ENCODE measurements at places on chromosomes 16 and 17. TPM values are rescaled to one million over a fixed set of nuclear protein-coding genes. Genes with fewer than 3 reads are reported as not detected.

GRCh38 chr17:64736804-64737492, 74.8 kb upstream of the SMURF2 start:
- H3K27ac ChIP-seq = no peak overlapping the region
- H3K27me3 ChIP-seq = no peaks in the 10 kb centered on the region
- H3K4me3 ChIP-seq = no peak overlapping the region
- no peaks in the 10 kb centered on the region for H3K36me3 ChIP-seq
- peak; percentile 54 for DNase-seq

DNA sequence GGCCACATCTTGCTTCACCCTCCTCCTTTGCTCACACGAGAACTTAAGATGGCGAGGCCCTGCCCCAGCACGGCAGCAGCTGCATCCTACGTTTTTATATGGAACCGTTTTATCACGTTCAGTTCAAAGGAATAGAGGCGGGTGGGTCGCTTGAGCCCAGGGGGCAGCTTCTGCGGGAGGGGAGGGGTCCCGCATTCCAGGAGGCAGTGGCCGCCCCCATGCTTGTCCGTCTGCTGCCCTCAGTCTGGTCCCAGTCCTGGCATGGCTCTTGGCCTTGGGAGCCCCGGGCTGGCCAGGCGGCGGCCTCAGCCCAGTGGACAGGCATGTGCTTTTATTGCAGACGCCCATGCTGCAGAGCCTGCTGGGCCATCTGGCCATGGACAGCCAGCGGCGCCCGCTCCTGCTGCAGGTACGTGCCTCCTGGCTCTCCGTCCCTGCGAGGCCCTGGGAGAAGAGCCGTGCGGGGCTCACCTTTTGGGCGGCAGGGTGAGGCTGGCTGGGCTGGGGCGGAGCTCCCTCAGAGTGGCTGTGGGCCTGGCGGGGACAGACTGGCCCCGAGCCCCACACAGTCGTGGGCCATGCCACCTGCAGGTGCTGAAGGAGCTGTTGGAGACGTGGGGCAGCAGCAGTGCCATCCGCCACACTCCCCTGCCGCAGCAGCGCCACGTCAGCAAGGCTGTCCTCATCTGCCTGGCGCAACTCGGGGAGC, 6.8 kb downstream of the TELO2 start:
- H3K27me3 ChIP-seq = no peaks in the 10 kb centered on the region
- peaks cover under 1% of the 10 kb centered on the region for H3K4me1 ChIP-seq
- no peak for DNase-seq
- H3K4me3 ChIP-seq = no peak overlapping the region
- H3K27ac ChIP-seq = no peak overlapping the region
- peaks cover 5% of the 10 kb centered on the region for H3K36me3 ChIP-seq

Gene OR3A3
- not detected for total RNA-seq

Gene WNT9B
- total RNA-seq = not detected

DNA sequence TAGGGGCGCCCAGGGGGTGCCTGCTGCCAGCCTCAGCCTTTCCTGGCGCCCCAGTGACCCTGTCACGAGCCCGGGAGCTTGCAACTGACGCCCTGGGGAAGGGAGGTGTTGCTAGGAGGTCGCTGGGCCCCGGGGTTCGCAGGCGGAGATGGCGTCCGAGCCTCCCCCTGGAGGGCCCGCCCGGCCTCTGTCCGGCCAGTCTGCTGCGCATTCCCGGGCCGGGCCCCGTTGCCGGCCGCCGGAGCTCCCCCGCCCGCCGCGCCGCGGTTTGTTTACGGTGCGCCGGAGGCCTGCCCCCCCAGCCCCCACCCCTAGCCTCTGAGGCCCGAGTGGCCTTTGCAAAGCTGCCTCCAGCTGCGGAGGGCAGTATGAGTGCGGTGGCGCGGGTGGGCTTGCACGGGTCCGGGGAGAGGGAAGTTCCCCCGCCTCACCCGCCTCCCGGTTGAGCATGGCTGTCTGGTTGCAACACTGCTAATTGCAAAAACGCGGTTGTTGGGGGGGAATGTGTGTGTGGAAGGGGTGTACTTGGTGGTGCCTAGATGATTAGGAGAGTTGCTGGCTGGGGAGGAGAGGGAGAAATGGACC, 514 bp downstream of the THRA start:
- DNase-seq = peak; percentile 64
- H3K27me3 ChIP-seq = no peaks in the 10 kb centered on the region
- peaks cover 46% of the 10 kb centered on the region for H3K4me1 ChIP-seq
- peak overlapping the region; percentile 98 for H3K27ac ChIP-seq

All from body of pancreas (tissue), 4 donors.